ENCODE measurements at places on chromosomes 1 and 21.

GRCh38 chr1:14975119-14975518 is 178.4 kb upstream of the TMEM51 start:
- no peak for DNase-seq

GRCh38 chr1:31872658-31873636 is 57.1 kb upstream of the SPOCD1 start:
- no peak for DNase-seq

DNA sequence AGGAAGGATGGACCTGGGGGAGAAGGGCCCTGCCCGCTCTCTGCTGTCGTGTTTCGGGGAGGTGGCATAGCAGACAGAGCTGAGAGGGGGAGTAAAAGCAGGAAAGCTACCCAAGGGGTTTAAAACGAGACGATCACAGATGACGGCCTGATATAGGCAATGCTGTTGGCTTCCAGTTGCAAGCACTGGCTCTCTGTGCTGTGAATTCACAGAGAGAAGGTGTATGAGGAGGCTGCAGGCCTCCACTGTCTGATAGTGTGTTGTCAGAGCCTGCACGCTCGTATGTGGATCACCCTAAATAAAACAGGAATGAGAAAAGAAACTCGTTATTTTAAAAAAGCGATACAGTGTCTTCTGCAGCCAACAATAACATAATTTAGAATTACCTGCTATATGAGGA is 57.4 kb downstream of the LGR6 start:
- DNase-seq: no peak

GRCh38 chr1:62210960-62211359 is 16.3 kb downstream of the L1TD1 start:
- DNase-seq: no peak

- no peak for DNase-seq
Measured at GRCh38 chr21:44533891-44534627, 5.9 kb downstream of the KRTAP10-1 start.

DNA sequence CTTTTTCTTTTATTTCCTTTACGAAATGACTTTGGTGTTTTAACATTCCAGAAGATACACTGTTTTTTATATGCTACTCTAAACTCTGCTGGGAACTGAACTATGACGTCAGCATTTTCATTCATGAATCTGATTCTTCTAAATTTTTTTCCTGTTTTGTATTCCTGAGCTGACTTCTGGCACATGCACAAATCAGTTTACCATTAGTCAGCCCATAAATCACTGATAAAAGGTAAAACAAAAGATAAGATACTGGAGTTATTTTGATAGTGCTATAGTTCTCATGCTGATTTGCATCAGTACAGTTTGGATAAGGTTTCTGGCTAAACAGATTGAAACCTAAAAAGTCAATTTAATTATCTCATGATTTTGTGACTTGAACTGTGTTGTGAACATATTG is 10.4 kb downstream of the CAMTA1 start:
- DNase-seq: no peak

DNA sequence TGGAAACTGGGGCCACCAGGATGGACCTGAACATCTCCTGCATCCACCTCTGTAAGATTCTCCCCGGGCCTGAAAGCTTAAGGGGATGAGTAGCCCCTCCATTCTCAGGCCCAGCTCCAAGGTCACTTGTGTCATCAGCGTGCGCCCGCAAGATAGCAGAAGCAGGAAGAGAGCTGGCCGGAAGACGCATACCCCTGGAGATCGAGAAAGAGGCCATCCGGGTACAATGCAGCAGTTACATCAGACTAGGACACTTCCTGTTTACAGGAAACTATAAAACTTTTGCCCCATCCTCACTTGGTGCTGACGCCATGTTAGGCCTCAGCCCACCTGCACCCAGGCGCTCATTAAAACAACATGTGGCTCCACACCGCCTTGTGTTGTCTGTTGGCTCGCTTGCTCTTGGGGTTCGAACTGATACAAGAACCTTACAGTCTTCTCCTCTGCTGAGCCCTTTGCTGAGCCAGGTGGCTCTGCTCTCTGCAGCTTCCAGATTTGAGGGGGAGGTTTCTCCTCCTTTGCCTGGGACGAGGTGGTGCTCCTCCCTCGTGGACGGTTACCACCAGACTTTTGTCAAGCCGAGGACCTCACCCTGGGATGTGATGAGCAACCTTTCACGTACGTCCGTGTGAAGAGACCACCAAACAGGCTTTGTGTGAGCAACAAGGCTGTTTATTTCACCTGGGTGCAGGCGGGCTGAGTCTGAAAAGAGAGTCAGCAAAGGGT is 277.5 kb upstream of the C1orf174 start:
- no peak for DNase-seq

DNA sequence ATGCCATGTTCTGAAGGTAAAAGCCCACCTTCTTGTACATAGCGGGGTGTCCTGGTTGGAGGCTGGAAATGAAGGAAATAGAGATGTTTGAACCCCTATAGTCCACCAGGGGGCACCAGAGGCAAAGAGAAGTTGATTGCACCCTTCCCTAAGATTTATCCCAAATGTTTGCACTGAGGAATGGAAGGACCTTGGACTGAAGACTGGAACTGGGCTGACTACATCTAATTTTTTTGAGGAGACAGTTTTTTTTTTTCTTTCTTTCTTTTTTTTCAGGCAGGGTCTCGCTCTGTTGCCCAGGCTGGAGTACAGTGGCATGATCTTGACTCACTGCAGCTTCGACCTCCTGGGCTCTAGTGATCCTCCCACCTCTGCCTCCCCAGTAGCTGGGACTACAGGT is 55.3 kb upstream of the EIF4G3 start:
- no peak for DNase-seq

DNA sequence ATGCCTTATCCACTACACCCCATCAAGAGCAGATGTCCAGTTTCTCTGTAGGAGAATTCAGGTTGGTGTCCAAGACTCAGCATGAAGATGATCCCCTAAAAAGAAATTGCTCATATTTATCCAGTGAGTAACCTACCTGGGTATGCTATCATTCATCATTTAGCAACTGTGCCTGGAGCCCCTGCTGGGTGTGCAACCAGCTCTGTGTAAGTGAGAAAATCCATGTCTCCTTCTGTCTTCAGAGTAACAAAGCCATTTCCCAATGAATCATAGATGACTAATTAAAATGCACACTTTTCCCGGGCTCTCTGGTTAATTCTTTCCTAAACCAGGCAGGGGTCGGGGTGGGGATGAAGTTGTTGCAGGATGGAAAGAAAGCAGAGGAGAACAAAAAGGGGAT is 35.8 kb downstream of the OLFML3 start:
- no peak for DNase-seq

DNA sequence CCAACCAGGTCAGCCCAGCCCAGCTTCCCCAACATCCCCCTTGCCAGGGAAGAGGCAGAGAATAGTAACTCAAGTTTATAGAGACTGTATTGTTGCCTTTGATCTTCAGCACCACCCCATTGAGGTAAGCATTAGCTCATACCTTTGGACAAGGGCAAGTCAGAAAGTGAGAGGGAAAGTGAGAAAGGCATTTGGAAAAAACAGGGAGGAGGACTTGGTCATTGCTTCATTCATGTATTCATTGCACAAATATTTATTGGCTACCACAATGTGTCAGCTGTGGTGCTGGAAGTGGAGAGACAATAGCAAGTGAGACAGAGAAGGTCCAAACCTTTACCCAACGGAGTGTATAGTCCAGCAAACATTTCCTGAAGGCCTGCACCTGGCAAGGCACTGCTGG is 561.2 kb downstream of the KIF26B start:
- no peak for DNase-seq

DNA sequence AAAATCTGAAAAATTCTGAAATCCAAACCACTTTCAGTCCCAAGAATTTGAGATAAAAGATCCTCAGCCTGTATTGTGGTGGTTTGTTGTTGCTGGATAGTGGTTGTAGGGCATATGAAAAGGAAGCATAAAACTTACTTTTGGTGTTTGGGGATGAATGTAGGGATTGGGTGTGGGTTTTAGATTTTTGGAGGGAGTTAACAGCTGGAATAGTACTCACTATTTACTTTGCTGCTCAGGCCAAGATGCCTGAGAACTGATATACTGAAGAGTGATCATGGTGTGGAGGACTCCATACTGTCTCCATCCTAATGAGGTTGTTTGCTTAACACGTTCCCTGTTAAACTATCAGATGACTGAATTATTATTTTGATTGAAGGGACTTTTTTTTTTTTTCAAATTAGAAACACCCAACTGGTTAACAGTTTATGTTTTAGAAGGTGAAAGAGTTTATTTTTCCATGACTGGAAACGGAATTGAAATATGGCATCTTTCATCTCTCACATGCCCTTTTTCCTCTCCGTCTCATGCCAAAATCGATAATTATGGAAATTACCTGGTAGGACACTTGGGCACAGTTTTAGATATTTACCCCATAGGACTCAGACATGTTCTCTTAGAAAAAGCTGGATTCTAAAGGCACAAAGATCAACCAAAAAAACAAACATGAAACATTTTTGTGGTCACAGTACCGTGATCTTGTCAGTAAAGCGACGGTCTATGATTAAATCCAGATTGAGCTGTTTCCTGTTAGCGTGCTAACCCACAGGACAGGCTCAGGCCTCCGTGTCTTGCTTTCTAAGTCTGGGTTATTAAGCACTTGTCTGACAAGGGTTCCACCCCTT is 37.3 kb downstream of the RGL1 start:
- peak; percentile 64 for DNase-seq

GRCh38 chr1:32405672-32406467 is 11.6 kb upstream of the BSDC1 start:
- DNase-seq: no peak

DNA sequence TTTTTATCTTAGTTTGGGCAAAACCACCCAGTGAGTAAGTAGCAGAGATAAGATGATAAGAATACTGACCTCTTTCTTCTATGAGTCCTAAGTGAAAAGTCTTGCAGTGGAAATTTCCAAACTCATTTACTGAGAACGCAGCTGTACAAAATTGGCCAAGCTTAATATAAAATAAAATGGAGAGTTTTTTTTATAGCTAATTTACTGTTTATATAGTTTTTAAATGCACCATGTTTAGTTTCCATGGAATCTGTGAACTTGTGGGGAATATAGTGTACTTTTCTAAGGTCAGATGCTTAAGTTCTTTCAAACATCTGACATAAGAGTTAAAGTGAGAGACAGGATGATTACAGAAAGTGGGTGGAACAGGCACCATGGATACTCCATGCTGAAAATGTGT is 833.5 kb downstream of the ADGRL2 start:
- DNase-seq: no peak

- no peak for DNase-seq
Measured at GRCh38 chr1:147336291-147336690, 93.8 kb downstream of the CHD1L start.

DNA sequence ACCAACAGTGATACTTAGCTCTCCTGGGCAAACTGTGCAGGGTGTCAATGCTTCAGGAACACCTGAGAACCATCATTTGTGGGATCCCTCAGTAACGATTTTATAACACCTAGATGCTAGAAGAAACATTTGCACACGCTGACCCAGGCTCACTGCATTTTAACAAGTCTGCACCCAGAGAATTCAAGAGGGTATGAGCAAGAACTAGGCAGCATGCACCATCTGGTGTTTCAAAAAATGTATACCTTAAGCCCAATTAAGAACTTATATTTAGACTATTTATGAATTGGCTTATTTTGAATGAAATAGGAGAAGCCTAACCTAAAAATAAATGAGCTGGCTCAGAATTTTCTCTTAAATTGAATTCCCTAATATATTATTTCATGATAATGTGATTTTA is 400.5 kb downstream of the GPATCH2 start:
- no peak for DNase-seq

DNA sequence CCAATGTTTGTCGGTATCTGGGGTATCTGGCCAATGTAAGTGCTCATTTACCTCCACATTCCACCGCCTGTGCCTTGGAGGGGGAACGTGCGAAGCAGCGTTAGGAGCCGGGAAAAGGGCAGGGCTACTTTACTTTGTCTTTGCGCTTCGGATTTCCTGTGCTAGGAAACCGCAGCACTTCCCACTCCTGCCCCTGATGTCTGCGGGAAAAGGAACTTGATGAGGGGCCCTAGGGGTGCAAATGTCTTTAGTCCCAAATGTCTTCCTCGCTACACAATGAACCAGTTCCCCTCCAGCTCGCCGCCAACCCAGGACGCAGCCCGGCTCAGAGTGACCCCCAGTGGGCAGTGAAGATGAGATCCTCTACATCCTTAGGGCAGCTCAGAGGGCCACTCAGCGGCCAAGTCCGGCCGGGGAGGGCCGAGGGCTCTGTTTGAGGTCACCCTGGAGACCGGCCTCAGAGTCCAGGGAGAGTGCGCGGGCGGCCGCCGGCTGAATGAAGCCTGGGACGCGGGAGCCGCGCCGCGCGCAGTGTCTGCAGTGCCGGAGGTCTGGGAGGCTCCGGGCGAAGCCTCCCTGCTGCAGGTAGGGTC is at the start of gene DYNLT5:
Gene DYNLT5, plus strand, starts transcription at position 460 of the 593 bp plus-strand sequence. CDS start 2,200 bp downstream, outside the sequence.
- DNase-seq: no peak

DNA sequence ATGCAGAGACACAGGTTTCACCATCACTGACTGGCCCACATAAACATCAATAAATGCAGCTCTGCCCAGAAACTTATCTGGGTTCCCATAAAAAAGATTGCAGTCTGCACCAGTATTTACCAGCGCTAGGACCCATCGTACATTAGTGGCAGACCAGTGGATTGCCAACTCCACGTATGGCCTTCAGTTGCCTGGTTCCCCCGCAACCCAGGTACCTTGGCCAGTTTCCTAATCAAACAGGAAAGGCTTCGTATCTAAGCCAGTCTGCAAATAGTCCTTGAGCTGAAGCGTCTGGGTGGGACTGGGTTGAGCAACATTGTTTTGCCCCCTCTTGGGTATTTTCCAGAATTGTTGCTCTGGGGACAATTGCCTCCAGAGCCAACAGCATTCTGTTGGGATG is 1639.3 kb downstream of the MRPL39 start:
- DNase-seq: no peak

DNA sequence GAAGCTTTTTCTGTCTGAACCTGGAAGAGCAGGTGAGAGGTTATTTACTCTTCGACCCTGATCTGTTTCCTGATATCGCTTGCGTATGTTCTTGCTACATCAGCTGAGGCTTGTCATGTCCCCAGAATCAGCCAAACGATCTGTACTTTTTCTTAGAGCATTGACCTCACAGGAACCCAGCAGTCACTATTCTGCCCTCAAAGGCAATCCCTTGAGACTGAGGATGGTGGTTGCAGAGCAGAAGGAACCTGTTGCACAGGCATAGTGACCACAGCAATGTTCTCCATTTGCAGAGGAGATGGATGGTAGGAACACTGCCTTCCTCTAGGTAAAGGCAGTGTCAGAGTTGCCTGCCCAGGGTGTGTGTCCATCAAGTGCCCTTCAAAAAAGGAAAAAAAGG is 11.3 kb upstream of the LACTBL1 start:
- no peak for DNase-seq

DNA sequence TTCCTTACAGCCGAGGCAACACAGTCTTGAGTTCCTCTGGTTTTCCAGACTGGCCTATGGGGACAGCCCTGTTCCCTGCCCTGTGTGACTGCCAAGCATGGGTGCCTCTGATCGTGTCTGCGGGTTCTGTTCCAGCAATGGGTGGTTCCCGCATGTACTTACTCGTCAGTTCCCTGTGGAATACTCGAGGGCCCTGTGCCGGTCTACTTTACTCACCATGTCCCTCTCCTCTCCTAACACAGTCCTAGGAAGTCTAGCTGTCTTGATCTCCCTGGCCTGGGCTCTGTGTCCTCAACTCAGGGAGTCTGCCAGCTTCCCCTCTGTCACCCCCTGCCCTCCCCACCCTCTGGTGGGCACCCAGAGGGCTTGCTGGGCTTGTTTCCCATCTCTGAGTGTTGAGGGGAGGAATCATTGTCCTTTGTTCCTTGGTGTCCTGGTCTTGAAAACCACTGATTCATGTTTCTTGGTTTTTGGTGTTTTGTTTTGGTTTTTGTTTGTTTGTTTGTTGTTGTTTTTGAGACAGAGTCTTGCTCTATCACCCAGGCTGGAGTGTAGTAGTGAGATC is 36.0 kb downstream of the TRAPPC10 start:
- no peak for DNase-seq
